ENCODE measurements at places on chromosomes 13 and 19.

- no peak for DNase-seq
- H3K27ac ChIP-seq, result no peak overlapping the region
- H3K36me3 ChIP-seq, result no peaks in the 10 kb centered on the region
- peaks cover 6% of the 10 kb centered on the region for H3K4me1 ChIP-seq
- no peak overlapping the region for H3K4me3 ChIP-seq
Observed at GRCh38 chr19:29293736-29294342, 80.9 kb upstream of the UQCRFS1 start.

- no peak for DNase-seq
- H3K27ac ChIP-seq, result no peak overlapping the region
- no peak overlapping the region for H3K4me3 ChIP-seq
- no peaks in the 10 kb centered on the region for H3K36me3 ChIP-seq
- H3K4me1 ChIP-seq, result peaks cover 18% of the 10 kb centered on the region
Observed at GRCh38 chr13:46389457-46390451, 2.7 kb upstream of the RUBCNL start.

DNA sequence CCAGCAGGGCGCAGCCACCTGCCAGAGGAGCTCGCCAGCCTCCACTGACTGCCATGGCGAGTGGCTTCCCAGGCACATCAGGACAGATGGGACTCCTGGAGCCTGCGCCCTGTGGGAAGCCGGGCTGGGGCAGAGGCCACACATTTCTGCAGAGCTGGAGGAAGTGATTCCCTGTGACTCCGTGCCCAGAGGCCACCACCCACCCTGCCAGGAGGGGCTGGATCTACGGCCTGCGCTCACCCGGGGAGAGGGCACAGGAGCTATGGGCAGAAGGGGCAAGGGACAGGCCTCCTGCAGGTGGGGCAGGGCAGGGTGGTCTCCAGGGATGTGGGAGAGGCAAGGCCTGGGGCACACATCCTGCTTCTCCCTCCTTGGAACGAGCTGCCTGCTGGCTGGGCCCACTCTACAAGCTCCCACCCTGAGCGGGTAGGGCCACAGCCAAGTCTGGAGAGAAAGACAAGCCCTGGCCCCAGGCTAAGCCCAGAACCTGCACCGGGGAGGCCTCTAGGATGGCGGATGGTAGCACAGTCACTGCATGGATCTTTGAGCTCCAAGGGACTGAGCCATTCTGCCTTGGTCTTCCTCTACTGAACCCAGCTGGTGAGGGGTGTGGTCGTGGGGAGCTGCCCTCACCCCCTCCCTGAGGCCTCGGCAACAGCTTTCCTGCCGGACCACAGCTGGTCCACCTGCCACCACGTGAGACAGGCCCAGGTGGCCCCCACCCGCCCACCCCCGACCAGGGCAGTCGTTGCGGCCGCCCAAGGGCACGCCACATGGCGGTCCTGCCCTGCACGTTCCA lies 40.6 kb downstream of the CEBPG start:
- H3K27ac ChIP-seq, result no peak overlapping the region
- H3K4me1 ChIP-seq, result peaks cover 5% of the 10 kb centered on the region
- no peak overlapping the region for H3K4me3 ChIP-seq
- H3K36me3 ChIP-seq, result no peaks in the 10 kb centered on the region

GRCh38 chr13:91162180-91162579 lies 185.3 kb upstream of the MIR17HG start:
- no peak for DNase-seq
- H3K27me3 ChIP-seq, result no peaks in the 10 kb centered on the region
- no peak overlapping the region for H3K27ac ChIP-seq

GRCh38 chr19:13104848-13105711 lies 2.4 kb upstream of the LYL1 start:
- DNase-seq, result no peak
- no peak overlapping the region for H3K27ac ChIP-seq
- no peaks in the 10 kb centered on the region for H3K36me3 ChIP-seq
- no peak overlapping the region for H3K4me3 ChIP-seq
- H3K4me1 ChIP-seq, result peaks cover 1% of the 10 kb centered on the region

GRCh38 chr13:26716984-26717383 lies 43.6 kb downstream of the GPR12 start:
- H3K4me1 ChIP-seq, result no peaks in the 10 kb centered on the region
- H3K27me3 ChIP-seq, result peaks cover 7% of the 10 kb centered on the region
- H3K4me3 ChIP-seq, result no peak overlapping the region

DNA sequence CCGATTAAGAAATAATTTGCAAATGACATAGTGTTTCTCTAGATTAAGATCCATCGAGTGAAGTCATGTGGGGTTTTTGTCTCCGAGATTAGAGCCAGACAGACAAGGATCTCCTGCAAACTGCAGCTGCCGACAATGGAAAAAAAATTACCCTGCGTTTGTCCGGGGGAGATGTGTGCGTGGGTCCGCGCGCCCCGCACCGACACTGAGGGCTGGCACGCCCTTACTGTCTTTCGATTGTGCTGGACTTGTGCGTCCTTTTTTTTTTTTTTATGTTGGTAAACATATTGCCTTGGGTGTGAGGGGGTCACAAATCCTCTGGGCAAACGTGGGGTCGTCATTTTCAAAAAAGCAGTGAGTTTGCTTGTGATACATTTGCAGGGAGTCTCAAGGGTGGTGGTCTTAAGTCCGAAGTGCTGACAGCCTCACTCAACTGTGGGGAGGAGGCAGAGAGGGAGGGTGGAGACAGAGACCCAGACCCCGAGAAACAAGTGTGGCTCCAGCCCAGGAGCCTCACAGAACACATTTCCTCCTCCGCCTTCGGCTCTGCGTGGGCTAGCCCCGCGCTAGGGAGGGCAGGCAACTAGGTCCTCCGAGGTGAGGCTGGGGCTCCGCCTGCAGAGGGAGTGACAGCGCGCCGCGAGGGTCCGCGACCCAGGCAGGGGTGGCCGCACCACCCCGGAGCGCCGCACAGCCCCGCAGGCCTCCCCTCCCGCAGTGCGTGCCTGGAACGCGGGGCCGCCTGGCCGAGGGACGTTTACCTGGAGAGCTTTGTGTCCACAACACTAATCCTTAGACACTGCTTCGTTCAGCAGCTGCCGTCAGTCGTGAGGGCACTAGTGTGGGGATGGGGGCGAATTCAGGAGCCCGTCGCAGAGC lies 11.7 kb upstream of the SOX1 start:
- peaks cover 98% of the 10 kb centered on the region for H3K27me3 ChIP-seq
- peaks cover 13% of the 10 kb centered on the region for H3K4me1 ChIP-seq
- peak overlapping the region; percentile 68 for H3K4me3 ChIP-seq
- no peak overlapping the region for H3K27ac ChIP-seq
- no peak for DNase-seq

DNA sequence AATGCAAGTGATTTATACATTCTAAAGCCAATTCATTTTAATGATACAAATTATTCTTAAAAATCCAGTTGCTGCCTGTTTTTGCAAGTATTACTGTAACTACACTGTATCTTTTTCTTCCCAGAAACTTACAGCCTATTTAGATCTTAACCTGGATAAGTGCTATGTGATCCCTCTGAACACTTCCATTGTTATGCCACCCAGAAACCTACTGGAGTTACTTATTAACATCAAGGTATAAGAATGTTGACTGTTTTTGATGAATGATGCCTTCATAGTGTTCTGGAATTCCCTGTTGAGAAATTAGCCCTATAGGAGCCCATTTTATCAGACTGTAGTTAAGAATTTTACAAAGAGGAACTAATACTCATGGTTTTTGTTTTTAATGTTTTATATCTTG lies 25.0 kb downstream of the ITM2B start:
- no peak overlapping the region for H3K4me3 ChIP-seq
- peak overlapping the region; percentile 27 for H3K27ac ChIP-seq
- peaks cover 5% of the 10 kb centered on the region for H3K4me1 ChIP-seq
- no peaks in the 10 kb centered on the region for H3K27me3 ChIP-seq

- no peaks in the 10 kb centered on the region for H3K27me3 ChIP-seq
- no peak for DNase-seq
- peak overlapping the region; percentile 88 for H3K4me3 ChIP-seq
- H3K36me3 ChIP-seq, result peaks cover 4% of the 10 kb centered on the region
Observed at GRCh38 chr13:110617321-110618072, 2.2 kb downstream of the NAXD start.

DNA sequence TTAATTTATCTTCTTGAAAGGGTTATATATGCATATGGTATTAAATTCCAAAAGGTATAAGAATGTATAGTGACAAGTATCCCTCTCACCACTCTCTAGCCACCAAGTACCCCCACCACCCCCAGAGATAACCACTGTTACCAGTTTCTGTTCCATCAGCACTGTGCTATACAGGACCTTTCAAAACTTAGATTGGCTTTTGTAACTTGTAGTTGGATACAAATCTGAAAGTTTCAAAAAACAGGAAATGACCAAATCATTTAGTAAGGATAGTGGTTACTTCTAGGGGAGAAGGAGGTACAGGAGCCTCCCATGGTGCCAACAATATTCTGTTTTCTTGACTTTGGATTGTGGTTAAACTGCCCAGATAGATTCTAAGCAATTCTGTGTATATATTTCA lies 56.7 kb downstream of the AKAP11 start:
- no peaks in the 10 kb centered on the region for H3K4me1 ChIP-seq
- no peaks in the 10 kb centered on the region for H3K36me3 ChIP-seq
- no peak overlapping the region for H3K27ac ChIP-seq
- no peak overlapping the region for H3K4me3 ChIP-seq
- DNase-seq, result no peak

DNA sequence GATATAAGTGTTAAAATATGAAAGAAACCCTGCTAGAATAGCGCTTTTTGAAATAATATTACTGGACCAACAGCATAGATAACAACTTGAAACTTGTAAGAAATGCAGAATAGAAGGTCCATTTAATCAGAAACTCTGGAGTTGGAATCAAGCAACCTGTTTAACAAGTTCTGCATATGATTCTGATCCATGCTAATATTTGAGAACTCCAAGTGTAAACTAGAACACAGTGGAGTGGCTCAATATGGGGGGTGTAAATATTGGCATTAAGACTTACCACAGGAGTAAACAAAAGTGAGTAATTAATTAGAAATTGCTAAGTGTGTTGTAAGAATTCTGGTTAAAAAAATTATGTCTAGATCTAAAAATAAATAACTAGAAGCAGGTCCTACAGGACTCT lies 151.2 kb downstream of the SLITRK1 start:
- H3K36me3 ChIP-seq, result no peaks in the 10 kb centered on the region
- H3K4me3 ChIP-seq, result no peak overlapping the region
- no peak overlapping the region for H3K27ac ChIP-seq
- H3K27me3 ChIP-seq, result no peaks in the 10 kb centered on the region
- no peak for DNase-seq

DNA sequence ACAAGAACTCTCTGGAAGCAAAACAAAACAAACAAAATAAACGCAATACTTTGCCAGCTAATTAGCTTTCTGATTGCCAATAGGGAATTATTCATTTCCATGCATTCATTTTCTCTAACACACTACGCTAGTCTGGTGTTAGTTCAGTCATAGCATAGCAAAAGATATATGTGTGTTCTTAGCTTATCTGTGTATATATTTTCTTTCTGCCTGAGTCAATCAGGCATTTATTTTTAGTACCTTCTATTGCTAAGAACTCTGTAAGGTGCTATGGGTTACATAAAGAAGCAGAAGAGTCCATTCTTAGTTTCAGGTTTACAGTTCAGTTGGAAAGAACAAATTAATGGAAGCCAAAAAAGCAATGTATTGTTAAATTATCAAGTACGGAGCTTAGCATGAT lies 490.9 kb downstream of the KLF5 start:
- H3K4me3 ChIP-seq, result no peak overlapping the region
- no peak overlapping the region for H3K27ac ChIP-seq
- no peaks in the 10 kb centered on the region for H3K4me1 ChIP-seq
- H3K36me3 ChIP-seq, result no peaks in the 10 kb centered on the region

DNA sequence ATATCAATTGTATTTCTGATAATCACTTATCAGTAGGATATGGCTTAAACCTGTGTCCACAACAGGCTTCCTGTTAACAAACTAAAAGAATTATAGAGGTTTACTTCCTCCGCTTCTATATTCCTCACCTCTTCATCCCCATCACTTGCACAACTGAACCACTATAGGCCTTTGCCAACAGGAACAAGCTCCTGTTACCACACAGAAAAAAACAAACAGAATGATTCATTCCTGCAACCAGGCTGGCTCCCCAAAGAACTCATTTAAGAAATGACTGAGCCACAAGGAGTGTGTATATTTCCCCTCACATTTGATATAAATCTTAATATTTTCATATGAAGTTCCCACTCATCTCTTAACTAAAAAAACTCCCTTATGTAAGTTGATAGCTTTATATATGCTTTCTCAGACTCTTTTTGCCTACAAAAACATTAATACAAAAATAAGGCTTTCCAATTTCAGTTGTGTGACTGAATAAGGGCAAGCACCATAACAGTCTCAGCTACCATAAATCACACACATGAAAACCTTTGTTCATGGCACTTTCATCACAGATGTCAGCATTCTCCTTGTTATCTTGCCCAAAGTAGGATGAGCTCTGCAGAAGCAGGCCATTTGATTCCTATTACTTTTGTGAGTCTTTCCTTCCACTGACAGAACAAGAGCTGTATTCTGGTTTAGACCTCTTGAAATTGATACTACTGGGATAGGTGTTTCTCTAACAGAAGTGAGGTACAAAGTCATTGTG lies 366.8 kb downstream of the SLITRK1 start:
- H3K27me3 ChIP-seq, result no peaks in the 10 kb centered on the region
- no peaks in the 10 kb centered on the region for H3K4me1 ChIP-seq
- no peak overlapping the region for H3K27ac ChIP-seq
- no peaks in the 10 kb centered on the region for H3K36me3 ChIP-seq
- no peak overlapping the region for H3K4me3 ChIP-seq
- no peak for DNase-seq

- no peak overlapping the region for H3K4me3 ChIP-seq
- DNase-seq, result no peak
- peaks cover 2% of the 10 kb centered on the region for H3K4me1 ChIP-seq
- H3K36me3 ChIP-seq, result no peaks in the 10 kb centered on the region
- H3K27ac ChIP-seq, result no peak overlapping the region
Observed at GRCh38 chr19:29542327-29542726, 16.5 kb downstream of the VSTM2B start.

DNA sequence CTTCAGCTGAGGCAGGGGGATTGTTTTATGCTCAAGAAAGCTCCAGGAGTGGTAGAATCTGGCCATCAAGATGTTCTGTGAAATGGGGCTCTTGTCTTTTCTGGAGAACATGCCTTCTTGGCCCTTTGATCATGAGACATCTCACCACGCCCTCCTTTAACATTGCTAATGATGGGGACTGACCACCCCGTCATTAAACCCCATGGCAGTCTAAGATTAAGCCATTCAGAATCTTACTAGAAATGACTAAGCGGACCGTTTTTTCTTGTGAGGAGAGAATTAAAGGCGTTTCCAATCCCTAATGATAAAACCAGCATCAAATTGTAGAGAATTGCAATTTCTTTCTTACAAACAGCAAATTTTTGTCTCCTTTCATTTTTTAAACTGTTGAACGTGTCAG lies 89.4 kb downstream of the COL4A2 start:
- no peaks in the 10 kb centered on the region for H3K27me3 ChIP-seq
- no peak for DNase-seq
- no peak overlapping the region for H3K4me3 ChIP-seq
- no peak overlapping the region for H3K27ac ChIP-seq
- H3K4me1 ChIP-seq, result peaks cover 26% of the 10 kb centered on the region

DNA sequence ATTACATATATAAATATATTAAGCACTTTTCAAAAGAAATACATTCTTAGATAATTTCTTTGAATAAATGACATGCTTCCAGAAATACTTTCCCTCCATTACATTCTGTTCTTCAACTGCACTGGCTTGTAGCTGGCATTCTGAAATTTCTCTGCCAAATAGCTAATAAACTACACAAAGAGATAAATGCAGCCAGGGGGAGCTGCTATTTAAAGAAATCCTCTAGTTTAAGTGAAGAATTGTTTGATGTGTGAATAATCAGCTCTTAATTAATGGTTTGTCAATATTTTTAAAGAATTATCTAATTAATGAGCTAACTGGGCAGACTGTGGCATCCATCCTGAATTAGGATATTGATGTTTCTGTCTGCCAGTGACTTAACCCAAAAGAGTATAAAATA lies 30.7 kb downstream of the SLC7A1 start:
- peaks cover 36% of the 10 kb centered on the region for H3K4me1 ChIP-seq
- H3K36me3 ChIP-seq, result no peaks in the 10 kb centered on the region

Measured in type B pancreatic cell (in vitro differentiated cells).